ENCODE measurements at places on chromosomes 6 and 20.
A peak's percentile ranks its signal among the peaks of the same experiment; 100 is the strongest.

DNA sequence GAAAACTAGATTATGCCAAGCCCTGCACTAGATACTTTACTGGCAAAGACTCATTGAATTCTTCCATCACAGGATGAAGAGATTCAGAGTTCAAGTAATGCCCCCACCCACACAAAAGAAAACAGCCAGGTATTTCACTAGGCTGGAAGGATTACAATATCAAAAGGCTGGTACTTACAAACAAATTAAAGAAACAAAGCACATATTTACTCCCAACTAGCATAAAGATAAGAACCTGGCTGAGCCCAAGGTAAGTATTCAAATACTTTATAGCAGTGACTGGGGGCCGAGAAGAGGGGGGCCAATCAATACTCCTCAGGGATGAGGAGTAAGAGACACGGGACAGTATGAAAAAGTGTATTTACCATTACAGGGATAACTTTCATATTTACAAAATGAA lies 3.7 kb downstream of the ACOT8 start:
- DNase-seq, result no peak

DNA sequence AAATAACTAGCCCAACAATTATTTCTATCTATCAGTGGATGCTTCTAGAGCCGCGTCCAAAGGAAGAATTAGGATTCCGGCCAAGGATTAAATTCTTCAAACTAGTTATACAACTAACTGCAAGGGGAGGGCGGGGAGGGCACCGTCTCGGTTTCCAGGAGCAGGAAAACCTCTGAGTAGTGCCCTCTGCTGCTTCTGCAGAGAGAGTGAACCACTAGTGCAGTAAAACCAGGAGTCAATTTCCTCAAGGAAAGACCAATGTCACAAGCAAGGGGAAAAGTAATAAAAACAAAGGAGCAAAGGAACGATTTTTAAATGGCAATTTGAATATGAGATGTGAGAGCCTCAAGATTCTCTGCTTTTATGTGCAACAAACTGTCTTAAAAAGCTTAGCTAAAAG lies 16.5 kb upstream of the UBE2J1 start:
- DNase-seq, result peak; percentile 60

GRCh38 chr6:121008553-121008952 lies 325.7 kb downstream of the TBC1D32 start:
- DNase-seq, result no peak

- no peak for DNase-seq
Measured at GRCh38 chr6:31908791-31909190, 6.9 kb upstream of the ZBTB12 start.

All from AG08396 (cell line).